Right lung (tissue), 10 donors: ENCODE measurements at places on chromosomes 4 and X. TPM values are rescaled to one million over a fixed set of nuclear protein-coding genes. Genes with fewer than 3 reads are reported as not detected.

- DNase-seq: peak; percentile 32
These were observed 333.9 kb upstream of the FSTL5 start for GRCh38 chr4:162497564-162498167.

The SLC2A9 gene
- polyA plus RNA-seq: 3.5 TPM

- DNase-seq: no peak
These were observed 41.3 kb downstream of the LRBA start for GRCh38 chr4:150973626-150974251.

GRCh38 chr4:113109106-113109718 lies 59.8 kb downstream of the ANK2 start:
- DNase-seq: no peak

- no peak for DNase-seq
These were observed 465.2 kb upstream of the IGFBP7 start for GRCh38 chr4:57575426-57575825.

GRCh38 chr4:26356081-26356501 lies 35.3 kb downstream of the RBPJ start:
- DNase-seq: no peak

- no peak for DNase-seq
These were observed 32.9 kb upstream of the PRPS2 start for GRCh38 chrX:12758291-12758690.

The PDS5A gene
- polyA plus RNA-seq: 79.4 TPM

The WDFY3 gene
- polyA plus RNA-seq: 39.9 TPM
